ENCODE measurements at places on chromosomes 5 and 9.
A peak's percentile ranks its signal among the peaks of the same experiment; 100 is the strongest.

- no peak for DNase-seq
Observed at GRCh38 chr5:122385808-122386207, 73.8 kb downstream of the SNCAIP start.

DNA sequence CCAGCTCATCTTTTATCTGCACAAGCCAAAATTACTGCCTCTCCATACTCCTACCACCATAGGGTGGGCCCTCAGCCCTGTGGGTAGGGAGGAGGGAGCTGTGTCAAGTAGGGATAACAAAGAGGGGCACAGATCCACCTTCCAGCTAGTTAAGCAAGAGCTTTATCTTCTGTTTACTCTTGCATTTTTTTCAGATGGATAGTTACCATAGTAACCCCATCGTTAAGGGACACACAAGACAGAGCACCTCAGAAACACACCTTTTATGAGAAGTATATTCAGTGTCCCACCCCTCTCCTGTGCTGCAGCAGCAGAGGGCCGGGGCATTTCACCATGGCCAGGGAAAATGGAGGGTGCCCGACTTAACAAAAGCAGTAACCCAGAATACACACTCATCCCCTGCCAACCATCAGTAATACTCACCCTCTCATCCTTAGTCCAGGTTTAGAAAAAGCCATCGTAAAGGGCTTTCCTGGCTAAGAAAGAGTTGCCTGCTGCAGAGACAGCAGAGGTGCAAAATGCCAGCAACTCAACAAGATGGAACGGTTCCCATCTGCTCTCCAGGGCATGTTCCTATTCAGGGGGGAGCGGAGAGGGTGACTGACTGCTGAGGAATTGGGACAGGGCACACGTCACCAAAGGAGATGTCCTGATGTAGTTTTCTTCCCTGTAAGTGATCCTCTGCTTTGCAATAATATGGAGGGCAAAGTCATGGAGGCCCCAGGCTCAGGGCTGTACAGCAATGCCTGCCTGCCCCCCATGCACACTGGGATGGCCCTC lies 25.1 kb downstream of the MACROH2A1 start:
- DNase-seq: peak; percentile 19

GRCh38 chr9:78821126-78821822 lies 524.3 kb downstream of the PSAT1 start:
- DNase-seq: peak; percentile 25

DNA sequence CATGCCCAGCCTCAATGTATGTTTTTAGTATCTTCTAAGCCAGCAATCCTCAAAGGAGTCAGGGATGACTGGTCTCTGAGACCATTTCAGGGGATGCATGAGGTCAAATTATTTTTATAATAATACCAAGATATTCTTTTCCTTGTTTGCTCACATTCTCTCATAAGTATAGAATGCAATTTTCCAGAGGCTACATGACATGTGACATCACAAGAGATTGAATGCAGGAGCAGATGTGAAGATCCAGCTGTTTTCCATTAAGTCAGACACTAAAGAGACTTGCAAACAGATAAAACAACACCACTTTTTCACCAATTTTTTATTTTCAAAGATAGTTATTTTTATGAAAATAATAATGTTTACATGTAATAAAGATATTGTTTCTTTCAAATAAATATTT lies 22.0 kb upstream of the FREM1 start:
- DNase-seq: no peak

- no peak for DNase-seq
Observed at GRCh38 chr5:133950821-133951612, 17.4 kb downstream of the C5orf15 start.

DNA sequence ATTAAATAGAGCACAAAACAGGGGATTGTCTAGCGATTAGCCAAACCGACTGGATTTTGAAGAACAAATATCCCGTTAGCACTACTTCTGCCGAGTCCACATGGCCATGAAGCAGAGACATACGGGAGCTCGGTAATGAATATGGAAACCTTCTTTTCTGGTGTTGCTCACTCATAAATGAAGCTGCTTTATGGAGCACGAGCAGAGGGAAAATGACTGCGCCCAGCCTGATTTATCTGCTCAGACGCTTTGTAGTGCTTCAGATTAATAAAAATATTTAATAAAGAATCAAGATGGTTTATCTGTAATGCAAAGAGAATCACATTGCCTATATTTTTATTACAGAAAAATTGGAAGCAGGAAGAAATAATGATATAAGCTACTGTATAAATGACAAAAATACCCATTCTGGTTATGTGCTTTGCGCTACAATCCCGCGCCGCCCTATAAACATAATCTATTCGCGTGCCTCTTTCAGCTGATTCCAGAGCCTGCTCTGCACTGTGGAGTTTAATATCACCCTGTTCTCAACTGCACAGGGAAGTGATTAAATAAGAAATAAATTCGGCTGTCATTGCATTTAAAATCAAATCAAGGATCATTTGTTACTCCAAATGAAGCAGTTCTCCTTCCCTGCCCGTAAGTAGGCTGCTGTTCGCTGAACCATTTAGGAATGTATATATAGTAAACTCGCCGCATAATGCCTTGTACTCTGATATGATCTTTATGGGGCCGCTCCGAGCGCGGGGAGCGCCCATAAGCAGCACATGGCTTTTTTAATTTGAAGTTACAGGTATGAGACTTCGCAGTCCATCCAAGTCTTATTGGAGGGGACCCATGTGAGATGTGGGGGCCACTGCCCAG lies 22.3 kb upstream of the UBAC1 start:
- no peak for DNase-seq

DNA sequence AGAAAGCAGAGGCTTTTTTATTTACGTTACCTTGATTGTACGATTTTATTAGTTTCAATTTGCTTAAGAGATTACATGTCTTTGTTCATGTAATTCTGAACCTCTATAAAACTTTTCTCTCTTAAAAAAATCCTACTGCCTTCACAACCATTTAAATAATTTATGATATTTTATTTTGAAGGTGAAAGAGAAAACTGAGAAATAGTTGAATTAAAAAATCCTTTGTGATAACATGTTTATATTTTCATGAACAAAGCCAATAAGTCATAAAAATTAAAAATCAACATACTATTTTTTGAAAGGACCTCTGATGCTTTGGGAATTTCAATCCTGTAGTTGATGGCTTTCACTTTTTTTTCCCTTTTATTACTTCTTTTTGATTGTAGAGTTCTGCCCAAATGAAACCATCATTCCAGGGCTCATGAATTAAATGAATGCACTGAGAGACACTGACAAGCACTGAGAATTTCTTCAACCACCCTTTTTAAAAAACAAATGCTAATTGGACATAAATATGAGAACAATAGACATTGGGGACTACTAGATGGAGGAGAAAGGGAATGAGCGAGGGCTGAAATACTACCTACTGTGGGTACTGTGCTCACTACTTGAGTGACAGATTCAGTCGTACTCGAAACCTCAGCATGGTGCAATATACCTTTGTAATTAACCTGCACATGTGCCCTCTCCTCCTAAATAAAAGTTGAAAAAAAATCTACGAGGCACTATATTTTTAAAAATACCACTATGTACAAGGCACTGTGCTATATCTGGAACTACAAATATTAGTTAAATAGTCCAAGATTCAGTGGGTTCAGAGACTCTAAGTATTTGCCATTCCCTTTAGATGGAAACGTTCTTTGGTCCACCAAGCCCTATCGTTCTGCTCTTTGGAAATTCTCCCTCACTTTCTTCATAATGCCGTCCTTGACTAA lies 5.9 kb downstream of the CDKN2A start:
- no peak for DNase-seq

DNA sequence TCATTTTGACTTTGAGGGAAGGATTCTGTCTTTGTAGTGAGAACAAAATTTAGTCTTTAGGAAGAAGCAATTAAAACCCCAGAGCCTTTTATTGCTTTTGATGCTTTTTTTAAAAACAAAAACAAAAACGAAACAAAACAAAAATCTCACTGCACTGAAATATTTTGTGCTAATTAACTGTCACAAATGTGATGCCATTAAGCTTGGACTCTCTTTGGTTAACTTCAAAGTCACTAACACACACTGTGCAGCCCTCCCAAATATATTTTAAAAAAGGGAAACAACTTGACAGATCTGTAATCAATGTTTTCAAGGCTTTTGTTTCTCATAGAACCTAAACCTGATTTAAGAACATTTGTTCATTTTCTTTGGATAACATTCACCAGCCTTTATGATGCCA lies 290.7 kb downstream of the MAST4 start:
- no peak for DNase-seq

GRCh38 chr5:75566710-75567309 lies 44.4 kb upstream of the ANKDD1B start:
- no peak for DNase-seq

- no peak for DNase-seq
Observed at GRCh38 chr5:56345352-56345751, 112.2 kb upstream of the ANKRD55 start.

DNA sequence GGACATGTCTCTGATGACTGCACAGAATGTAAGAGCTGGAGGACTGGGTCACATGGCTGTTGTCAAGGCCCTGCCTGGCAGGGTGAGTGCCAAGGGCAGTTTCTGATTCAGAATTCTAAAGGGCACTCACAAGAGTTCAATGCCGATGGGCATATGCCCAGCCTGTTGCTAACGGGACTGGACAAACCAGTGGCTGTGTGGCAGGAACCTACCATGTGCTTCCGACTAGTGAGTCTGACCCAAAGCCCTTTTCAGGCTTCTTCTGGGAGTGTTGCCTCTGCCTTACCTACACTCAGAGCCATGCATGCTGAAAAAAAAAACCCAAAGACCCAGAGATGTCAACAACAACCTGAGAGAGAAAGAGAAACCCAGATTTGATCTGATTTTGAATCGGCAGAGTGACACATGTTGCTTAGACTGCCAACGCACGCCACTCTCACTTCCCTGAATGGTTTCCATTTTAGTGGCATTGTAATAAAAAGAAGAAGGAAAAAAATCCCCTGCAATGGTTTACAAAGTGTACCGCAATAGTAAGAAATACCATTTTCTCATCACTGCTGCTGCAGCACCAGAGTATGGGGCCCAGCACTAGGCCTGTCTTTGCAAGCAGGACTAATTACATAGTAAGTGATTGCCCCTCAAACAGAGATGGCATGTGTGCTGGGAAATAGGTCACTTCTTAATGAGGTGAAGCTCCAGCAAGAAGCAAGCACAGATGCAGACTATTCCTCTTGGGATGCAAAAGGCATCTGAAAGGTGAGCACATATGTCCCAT lies 194.3 kb downstream of the PALM2AKAP2 start:
- no peak for DNase-seq

GRCh38 chr9:9102295-9102694 lies 1302.7 kb upstream of the DMAC1 start:
- DNase-seq: peak; percentile 92

- DNase-seq: no peak
Observed at GRCh38 chr9:71663931-71664459, 104.3 kb downstream of the CEMIP2 start.

GRCh38 chr5:108788142-108788541 lies 40.4 kb downstream of the FER start:
- DNase-seq: no peak

DNA sequence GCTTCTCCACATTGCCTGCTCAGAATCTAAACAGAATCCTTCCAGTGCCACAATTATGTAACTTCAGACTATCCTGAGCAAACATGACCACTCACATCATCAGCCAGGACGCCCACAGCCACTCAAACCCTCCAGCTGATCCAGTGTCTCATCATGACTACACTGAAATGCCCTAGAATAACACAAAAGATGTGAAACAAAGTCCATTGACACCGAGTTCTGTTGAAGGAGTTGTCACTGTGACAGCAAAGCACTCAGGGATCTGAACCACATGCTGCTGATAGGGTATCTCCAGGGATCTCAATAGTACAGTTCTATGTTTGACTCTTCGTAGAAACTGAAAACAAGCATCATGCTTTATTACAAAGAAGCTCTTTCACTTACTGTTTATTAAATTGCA lies 150.2 kb downstream of the GABBR2 start:
- DNase-seq: no peak

DNA sequence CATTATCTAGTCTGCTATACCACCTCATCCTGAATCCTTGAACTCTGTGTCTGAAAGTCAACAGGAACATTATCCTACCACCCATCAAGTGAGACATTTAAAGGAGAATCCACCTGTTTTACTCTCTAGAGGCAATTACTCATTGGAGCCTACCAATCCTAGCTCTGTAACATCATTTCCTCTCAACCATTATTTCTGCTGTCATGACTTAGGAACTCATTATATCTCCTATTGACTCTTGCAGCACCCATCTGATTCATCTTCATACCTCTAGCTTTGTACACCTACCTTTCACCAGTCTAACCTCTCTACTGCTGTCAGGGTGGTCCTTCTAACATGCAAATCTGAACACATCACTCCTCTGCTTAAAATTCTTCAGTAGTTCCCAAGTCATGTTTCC lies 481.5 kb downstream of the NFIB start:
- DNase-seq: no peak

GRCh38 chr9:128310461-128310860 lies 11.8 kb downstream of the TRUB2 start:
- DNase-seq: no peak

DNA sequence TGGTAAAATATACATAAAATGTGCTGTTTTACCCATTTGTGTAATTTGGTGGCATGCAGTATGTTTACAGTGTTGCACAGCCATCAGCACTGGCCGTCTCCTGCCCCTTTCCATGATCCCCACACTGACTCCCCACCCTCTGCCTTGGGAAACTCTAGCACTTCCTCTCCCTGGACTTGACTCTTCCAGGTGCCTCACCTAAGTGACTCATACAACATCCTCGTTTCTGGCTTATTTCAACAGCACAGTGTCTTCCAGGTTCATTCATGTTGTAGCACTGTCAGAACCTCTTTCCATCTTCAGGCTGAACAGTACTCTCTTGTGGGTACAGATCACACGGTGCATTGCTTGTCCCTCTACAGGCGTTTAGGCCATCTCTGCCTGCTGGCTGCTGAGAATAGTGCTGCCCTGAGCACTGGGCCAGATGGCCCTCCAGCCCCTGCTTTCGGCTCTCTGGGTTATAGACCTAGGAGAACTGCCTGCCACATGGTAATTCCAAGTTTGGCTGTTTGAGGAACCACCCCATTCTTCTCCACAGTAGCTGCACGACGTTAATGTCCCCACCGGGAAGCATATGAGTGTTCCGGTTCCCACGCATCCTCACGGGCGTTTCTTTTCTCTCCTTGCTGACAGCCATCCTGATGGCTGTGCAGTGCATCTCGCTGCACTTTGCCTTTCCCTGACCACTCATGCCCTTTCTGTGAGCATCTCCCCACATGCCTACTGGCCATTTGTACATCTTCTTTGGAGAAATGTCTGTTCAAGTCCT lies 211.8 kb downstream of the FANCC start:
- DNase-seq: no peak

DNA sequence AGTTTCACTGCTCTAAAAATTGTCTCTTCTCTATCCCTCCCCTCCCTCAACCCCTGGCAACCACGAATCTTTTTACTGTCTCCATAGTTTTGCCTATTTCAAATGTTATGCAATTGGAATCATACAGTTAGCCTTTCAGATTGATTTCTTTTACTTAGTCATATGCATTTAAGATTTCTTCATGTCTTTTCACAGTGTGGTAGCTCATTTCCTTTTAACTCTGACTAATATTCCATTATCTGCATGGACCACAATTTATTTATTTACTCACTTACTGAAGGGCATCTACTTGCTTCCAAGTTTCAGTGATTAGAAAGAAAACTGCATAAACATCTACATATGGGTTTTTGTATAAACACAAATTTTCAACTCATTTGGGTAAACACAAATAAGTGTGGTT lies 372.3 kb downstream of the CDH18 start:
- DNase-seq: no peak

Measured in NCI-H146 (cell line).